GM12891 (cell line): ENCODE measurements at places on chromosomes 6 and 20.
A peak's percentile ranks its signal among the peaks of the same experiment; 100 is the strongest.

GRCh38 chr6:90537723-90538258 is 49.1 kb downstream of the MAP3K7 start:
- no peak for DNase-seq

DNA sequence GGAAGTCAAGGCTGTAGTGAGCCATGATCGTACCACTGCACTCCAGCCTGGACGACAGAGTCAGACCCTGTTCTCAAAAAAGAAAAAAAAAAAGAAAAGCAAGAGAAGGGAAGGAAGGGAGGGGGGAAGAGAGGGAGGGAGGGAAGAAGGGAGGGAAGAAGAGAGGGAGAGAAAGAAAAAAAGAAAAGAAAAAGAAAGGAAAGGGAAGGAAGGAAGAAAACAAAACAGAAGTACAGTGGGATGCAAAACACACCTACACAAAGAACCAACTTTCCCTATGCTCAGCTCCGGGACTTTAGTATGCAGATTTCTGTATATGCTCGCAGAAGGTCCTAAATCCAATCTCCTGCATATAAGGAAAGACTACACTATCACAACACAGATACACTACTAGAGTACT is 2.5 kb upstream of the WTAP start:
- DNase-seq: no peak

GRCh38 chr6:155269765-155270164 is 6.0 kb downstream of the CLDN20 start:
- DNase-seq: no peak

GRCh38 chr20:35653893-35654292 is 10.8 kb downstream of the CPNE1 start:
- DNase-seq: no peak

DNA sequence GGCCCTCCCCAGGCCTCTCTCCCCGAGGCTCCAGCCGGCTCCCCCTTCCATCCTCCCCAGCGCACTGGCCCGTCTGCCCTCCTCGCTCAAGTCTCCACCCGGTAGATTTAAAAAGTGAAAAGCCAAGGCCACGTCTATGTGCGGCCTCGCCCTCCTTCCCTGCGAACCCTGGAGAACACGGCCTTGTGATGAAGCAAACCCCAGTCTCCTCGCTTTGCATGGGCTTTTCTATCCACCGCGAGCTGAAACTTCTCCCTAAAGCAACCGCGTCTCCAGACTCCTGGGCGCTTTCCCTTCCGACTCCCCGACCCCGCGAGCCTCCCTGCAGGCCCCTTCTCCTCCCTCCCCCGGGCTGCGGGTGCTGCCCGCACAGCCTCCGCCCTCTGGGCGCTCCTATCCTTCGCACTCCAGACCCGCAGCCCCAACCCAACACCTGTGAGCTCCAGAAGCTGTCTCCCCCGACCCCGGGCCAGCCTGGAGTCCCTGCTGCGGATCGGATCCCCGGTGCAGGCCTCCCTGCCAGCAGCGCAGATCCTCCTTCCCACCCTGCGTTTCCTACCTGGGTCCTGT is 265.2 kb upstream of the QKI start:
- DNase-seq: no peak

DNA sequence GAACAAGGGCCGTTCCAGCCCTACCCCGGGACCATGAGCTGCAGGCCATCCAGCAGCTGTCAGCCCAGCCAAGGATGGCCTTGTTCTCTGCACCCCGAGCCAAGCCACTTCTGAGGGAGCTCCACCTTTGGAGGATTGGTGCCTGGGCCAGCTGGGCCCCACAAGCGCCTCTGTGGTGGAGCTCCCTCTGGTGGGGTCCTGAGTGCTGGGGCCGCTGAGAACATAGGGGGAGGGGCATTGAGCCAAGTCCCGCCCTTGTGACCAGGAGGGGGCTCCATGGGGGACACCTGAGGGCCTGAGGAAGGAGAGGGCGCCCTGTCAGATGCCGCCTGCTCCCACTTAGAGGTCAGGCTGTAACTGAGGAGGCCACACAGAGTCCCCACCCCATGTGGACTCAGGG is 43.2 kb downstream of the YTHDF1 start:
- DNase-seq: no peak

DNA sequence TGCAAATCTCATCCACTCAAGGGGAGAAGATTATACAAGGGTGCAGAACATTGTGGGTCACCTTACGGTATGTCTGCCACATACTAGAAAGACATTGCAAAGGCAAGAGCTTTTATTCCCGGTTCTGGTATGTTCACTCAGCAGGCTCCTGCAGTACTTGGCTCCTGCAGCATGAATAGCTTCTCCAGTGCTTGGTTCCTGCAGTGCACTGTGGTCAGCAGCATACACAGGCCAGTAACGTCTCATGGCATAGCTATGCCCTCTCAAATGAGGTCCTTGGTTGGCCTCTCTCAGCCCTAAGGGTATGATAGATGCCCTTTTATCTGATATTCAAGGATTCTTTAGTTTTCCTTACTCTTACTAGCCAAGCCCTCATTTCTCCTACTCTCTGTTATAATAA is 12.6 kb downstream of the TCP11 start:
- DNase-seq: no peak

- DNase-seq: no peak
Observed at GRCh38 chr6:151240791-151241642, 1.2 kb downstream of the AKAP12 start.

- DNase-seq: no peak
Observed at GRCh38 chr6:118743746-118744145, 92.4 kb upstream of the CEP85L start.

DNA sequence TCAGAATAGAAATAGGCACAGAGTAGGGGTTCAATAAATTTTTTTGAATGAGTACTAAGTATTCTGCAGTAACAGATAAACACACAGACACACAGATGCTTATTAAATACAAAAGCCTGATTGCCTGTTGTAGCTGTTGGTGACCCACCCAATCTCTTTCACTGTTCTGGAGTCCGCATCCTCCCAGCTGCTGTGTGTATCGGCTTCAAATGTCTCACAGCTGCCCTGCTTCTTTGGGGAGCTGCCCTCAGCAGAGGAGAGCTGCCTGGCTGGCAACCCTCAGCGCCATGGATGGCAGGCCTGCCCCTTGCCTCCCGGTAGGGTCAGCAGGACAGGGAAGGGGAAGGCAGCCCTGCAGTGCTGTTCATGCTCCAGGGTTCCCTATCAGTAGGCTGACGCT is 85.9 kb upstream of the PRND start:
- no peak for DNase-seq

DNA sequence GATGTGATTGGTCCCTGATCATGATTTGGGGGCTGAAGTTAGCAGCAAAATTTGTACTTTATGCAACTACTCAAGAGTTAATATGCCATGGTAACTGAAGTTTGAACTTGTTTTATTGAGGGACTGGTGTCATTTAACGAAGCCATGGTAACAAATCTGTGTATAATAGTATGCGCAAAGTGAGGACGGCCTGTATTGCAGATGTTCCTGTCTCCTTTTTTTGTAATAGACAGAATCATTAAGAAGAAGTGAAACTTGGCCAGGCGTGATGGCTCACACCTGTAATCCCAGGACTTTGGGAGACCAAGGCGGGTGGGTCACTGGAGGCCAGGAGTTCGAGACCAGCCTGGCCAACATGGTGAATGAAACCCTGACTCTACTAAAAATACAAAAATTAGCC is 22.3 kb downstream of the RPRD1B start:
- no peak for DNase-seq

GRCh38 chr6:44176762-44177509 is 18.3 kb downstream of the CAPN11 start:
- DNase-seq: peak; percentile 53

- no peak for DNase-seq
Observed at GRCh38 chr6:127297502-127298070, 30.9 kb downstream of the RNF146 start.

GRCh38 chr6:50270415-50270814 is 220.7 kb upstream of the DEFB112 start:
- no peak for DNase-seq

DNA sequence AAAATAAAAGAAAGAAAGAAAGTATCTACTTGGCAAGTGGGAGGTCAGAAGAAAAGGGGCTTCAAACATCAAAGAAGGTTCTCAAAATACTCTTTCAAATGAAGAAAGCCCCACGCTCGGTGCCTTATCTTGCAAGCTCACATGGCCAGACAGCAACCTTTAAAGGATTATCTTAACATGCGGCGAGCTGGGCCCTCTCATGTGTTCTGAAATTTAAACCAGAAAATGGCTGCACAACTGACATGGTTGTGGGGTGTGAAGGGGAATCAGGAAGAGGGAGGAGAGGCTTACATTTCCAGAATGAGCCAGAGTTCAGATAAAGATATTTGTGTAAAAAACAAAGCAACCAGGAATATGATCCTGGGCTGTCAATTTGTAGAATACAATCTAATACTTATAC is 363.1 kb downstream of the PRKN start:
- no peak for DNase-seq

DNA sequence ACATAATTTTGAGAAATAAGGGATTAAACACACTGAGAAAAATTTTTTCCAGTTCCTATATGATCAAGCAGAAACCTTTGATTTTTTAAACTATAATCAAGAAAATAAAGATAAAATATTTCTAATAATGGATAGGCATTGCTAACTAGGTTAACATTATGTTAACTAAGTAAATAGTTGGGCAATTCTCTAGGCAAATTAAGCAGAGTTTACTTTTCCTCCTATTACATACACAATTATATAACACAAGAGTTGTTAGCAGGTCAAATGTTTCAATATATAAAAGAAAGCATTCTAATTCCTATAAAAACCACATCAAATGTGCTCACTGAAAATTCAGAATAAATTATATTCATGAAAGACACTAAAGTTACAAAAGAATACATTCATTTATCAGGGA is 191.7 kb downstream of the GMDS start:
- no peak for DNase-seq

GRCh38 chr6:147170269-147170668 is 33.9 kb upstream of the STXBP5 start:
- DNase-seq: no peak

DNA sequence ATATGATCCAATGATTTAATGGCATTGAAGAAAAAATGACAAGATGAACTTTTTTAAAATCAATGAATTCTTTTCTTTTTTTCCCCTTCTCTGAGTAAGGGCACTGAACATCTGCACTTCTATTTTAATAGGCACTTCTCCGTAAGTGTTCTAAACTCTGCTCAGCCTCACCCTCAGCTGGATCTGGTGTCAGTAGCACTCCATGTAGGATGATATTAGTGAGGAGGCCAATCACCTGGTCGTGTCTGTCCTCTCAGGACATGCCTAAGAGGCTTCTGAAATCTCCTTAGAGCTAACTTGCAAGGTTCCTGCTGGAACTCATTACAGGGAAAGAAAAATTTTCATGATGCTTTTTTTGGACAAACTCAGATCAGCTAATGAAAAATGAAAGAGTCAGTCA is 148.6 kb upstream of the MLIP start:
- no peak for DNase-seq

DNA sequence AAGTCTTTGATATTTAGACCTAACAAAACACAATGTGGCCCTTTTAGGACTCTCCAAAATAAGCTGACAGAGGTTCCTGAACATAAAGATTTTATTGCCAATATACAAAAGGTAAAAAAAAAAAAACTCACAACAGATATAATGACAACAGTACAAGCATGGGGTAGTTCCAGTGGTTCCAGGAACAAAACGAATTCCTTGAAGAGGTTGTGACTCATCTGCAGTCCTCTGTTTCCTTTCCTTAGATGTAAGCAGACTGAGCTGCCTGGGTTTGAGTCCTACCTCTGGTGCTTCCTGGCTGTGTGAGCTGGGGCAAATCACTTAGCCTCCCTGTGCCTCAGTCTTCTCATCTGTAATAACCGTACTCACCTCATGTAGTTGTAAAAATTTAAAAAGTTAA is 13.3 kb upstream of the CTAGE9 start:
- DNase-seq: no peak

- no peak for DNase-seq
Observed at GRCh38 chr20:48795732-48796131, 32.1 kb downstream of the PREX1 start.

DNA sequence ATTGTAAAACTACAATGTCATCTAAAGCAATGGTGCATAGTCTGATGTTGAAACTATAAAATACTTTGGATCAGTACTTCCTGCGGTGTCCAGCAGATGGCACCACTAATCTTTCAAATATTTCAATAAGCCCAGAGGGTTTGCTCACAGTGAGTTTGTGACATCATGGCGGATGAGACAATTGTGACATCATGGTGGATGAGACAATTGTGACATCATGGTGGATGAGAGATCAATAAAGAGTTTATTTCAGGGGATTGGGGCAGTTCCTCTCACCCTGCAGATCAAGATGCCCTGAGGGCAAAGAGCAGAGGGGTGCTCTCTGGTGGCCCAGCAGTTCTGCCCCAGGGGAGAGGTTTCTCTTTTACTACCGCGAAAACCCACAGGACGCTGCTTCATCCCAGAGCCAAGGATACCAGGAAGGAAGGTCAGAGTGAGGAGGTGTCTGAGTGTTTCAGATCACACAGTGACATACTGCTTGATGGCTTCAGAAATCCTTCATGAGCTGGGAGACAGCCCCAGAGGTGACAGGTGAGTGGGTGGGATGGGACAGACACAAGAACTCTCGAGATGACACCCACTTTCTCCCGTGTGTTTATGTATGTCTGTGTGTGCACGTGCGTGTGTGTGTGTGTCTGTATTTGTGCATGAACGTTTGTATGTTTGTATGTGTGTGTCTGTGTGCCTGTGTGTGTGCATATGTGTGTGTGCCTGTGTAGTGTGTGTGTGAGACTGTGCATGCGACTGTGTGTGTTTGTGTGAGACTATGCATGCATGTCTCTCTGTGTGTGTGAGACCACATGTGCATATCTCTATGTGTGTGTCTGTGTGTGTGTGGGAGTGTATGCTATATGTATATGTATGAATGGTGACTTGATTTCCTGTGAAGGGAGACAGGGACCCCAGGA is 7.3 kb upstream of the ULBP2 start:
- DNase-seq: no peak

DNA sequence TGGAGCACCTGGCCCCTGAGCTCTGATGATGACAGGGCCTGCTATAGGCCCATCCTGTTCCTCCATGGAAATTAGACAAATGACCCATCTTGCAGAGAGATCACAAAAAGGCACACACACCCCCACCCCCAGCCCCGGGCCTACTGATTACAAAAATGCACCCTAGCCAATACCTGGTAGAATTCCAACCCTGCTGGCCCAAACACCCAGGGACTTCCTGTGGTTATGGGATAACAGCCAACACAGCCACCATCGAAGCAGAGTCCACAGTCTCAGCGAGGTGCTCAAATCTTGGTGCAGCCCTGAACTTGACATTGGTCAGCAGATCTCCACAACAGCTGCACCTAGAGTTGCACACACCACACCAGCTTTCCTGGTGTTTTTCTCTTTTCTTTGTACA is 17.0 kb downstream of the NCR2 start:
- DNase-seq: no peak

DNA sequence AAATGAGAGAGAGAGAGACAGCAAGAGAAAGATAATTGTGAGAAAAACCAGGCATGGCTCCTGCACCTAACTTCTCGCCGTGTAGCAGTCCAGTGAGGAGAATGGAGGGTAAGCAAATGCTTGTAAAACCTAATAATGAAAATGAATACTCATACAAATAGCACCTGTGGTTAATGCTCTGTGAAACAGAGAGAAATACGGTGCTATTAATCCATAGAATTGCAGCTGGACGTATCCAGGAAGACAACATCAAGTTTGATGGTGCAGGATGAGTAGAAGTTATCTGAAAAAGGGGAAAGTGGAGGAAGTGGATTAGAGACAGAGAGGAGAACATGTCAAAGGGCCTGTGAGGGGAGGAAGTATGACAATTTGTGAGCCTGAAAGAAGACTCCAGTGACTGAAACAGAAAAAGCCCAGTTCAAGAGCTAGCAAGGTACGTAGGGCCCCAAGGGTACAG is 89.4 kb upstream of the PAK5 start:
- DNase-seq: peak; percentile 14
